ENCODE measurements at places on chromosomes 6 and 20.

DNA sequence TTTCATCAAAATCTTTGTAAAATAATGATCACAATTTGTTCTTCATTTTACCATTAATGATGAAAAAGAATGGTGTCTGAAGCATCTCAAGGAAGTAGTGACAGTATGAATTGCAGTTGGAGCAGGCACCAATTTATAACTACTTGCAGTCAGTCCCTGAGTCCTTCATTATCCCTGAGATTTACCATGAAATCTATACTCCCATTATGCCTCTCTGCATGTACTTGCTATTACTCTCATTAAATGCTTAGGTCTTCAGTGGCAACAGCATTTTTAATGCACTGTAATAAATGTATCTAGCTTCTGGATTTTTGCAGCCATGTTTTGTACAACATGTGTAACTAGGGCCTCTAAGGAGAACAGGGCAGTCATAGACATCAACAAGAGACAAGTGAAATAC lies 708.8 kb downstream of the EYS start:
- DNase-seq = no peak

DNA sequence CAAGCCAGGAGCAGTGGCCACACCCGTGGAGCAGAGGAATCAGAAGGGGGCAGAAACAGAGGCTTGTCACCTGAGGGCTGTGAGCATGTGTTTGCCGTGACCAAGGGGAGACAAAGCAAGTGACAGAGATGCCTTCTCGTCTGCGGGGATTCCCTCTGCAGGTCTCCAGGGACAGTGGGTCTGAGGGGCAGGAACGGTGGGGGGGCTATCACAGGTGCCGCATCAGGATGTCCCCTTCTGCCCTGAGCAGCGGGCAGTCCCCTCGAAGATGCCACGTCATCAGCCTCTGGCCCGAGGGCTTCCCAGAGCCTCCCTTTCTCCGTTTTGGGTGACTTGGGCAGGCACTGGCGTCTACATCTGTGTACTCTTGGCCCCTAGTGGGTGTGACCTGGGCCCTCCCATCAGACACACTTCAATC lies 338.7 kb downstream of the PREX1 start:
- DNase-seq = no peak

- no peak for DNase-seq
Measured at GRCh38 chr6:4435981-4436445, 300.6 kb upstream of the ECI2 start.

DNA sequence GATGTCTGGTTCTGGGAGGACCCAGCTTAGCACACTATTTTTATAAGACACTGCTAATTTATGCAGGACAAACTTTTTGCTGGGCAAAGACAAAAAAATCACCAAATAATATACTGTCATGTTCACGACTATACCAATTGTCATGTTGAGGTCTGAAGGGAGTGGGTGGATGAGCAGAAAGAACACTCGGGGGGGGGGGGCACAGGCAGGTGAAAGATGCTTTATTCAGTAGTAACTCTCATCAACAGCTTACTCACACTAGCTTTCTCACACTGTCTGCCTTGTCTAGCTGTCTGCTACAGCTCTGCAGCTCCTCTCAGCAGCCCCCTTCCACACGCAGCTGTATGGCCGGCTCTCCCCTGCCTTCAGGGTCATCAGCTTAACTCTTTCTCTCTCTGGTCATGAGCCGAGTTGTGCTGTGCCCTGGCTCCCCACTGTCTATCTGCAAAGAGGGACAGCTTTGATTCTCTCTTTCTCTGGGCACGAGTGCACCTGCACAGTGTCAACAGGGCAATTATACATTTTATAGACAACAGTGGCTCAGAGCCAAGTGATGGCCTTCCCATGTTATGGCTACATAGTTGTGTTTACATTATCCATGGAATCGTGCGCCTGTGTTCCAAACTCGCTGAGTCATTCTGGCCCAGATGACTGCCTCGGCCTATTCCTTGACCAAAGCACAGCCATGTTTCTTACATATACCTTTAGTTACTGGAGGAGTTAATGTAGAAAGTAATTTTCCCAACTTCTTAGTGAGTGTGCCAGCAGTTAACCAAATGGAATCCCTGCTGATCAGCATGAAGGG lies 187.7 kb upstream of the PRSS16 start:
- no peak for DNase-seq

- DNase-seq = no peak
Measured at GRCh38 chr6:147384737-147385710, 123.5 kb upstream of the SAMD5 start.

DNA sequence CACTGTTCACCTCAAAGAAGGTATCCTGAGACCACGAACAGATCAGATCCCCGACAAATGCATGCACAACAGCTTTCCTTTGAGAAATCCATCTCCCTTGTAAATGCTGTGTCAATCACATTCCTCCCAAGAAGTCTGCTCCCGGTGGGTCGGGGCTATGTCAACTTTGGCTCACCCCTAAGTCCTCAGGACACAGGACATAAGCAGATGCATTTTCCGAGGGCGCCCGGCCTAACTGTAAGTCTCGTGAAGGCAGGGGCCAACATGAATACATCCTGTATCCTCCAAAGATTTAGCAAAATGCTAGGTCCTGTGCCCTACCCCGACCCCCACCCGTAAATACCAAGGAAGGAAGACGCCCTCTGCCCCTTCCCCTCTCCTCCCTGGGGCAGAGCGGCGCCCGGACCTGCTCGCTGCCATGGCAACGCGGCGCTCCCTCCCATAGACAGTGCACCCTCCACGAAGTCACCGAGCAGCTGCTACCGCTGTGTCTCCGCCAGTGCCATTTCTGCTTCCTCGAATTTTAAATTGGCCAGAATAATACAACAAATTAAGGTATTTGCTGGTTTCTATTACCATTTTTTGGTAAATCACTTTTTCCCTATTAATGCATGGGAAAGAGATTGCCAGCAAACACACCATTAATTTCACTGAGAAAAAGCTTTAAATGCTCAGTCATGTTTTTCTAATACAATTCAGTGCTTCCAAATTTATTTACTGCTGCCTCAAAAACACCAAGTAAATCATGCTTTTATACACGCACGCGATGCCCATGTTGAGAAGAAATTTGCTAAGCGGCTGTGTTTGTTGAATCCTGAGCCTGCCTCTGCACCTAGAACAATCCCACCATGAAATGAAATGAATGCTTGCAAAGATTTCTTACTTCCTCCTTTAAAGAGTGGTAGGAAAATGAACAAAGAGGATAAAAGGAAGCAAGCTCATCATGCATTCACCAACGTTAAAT lies 100.6 kb downstream of the PCSK2 start:
- no peak for DNase-seq

GRCh38 chr6:110322151-110322873 lies 35.8 kb downstream of the METTL24 start:
- DNase-seq = no peak

- DNase-seq = no peak
Measured at GRCh38 chr6:105740946-105741645, 338.2 kb upstream of the PREP start.

- no peak for DNase-seq
Measured at GRCh38 chr20:32501709-32502108, 83.4 kb downstream of the NOL4L start.

DNA sequence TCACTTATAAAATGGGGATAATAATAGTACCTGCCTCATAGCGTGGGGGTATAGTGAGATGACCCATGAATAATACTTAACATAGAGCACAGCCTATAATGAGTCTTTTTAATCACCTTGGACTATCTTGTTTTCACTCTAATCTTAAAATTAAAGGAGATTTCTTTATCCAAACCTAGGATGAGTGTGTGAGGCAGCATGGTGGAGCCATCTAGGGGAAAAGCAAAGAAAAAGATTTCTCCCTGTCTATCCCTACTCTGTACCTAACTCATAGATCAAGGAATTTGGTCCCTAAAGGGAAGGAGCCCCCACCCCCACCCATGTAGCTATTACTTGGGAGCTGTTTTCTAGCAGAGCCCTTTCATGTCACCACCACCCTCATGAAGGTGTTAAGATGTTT lies 45.2 kb upstream of the PAK5 start:
- no peak for DNase-seq

- no peak for DNase-seq
Measured at GRCh38 chr20:2240835-2241234, 55.0 kb upstream of the TGM3 start.

DNA sequence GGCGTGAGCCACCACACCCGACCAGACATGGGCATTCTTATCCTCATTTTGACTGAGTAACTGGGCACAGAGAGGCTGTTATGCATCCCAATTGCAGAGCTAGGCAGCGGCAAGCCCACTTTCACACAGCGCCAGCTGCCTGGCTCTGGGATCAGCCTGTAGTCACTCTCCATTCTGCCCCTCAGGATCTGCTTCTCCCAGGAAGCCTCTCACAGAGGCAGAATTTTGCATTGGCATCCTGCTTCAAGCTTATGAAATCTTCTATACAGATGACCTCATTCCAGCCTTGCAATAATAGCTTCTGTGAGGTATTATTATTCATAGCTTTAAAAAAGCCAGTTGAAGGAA lies 37.0 kb upstream of the IER3 start:
- no peak for DNase-seq

DNA sequence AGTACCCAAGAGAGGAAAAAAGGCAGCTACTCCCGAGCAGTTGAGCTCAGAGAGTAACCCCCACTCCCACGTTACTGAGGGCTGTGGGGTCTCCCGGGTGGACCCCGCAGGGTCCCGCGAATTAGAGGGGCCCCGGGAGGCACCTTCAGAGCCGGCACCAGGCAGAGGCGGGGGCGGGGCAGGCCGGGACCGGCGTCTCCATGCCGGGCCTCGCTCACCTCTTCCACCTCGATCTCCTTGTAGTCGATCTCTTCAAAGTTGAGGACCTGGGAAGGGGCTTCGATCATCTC lies 381 bp downstream of the MAP3K7 start:
- peak; percentile 52 for DNase-seq

DNA sequence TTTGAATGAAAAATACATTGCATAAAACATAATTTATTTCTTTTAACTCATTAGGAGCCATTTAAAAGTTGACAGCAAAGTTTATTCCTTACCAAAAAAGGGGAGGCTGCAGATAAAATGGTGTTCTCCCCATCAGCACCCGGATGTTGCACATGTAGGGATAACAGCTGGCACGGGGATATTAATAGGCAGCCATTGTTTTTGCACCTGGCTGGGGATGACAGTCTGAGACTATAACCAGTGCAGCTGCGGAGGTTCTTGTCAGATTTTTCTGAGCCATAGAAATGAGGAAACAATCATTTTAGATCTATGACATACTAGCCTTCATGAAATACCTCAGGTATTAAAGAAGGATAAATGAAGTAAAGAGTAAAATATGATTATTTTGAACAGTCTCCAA lies 20.1 kb upstream of the HECA start:
- no peak for DNase-seq

DNA sequence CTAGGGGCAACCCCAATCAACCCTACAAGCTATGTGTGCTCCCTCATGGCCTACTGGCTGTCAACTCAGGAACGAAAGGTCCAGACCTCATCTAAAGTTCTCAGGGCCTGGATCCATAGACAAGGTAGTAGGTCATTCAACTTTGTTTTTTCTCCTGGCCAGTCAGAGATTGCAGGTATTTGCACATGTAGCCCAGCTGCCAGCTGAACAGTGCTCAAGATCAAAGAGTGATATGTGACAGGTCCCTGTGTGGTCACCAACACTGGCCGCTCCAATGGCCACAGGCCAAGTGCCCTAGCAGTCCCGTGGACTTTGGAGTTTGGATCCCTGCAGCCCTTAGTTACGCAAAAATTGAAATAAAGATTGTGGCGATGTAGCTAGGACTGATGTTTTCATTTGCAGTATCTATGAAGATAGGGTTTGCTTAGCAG lies 60.6 kb upstream of the ATXN1 start:
- no peak for DNase-seq
